Liver (tissue), 10 donors: ENCODE measurements at places on chromosomes 6 and 20.

GRCh38 chr20:41009946-41010345 is 18.7 kb upstream of the TOP1 start:
- DNase-seq, result no peak

DNA sequence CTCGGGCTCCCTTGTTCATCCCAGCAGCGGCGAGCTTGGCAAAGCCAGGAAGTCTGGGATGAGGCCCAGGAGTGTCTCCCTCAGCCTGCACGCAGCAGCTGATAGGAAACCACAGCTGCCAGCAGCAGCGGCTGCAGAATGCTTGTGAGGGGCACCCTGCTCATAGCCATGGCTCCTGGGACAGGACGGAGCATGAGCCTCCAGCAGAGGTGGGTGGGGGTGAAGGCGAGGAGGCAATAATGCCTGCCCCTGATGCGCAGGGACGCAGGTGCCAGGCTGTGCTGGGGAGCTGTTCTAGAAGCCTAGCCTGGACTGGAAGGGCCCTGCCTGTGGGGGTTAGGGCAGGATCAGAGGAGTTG is 157.9 kb downstream of the CD83 start:
- DNase-seq, result no peak

- DNase-seq, result no peak
Measured at GRCh38 chr6:41605649-41606048, 32.6 kb upstream of the MDFI start.

DNA sequence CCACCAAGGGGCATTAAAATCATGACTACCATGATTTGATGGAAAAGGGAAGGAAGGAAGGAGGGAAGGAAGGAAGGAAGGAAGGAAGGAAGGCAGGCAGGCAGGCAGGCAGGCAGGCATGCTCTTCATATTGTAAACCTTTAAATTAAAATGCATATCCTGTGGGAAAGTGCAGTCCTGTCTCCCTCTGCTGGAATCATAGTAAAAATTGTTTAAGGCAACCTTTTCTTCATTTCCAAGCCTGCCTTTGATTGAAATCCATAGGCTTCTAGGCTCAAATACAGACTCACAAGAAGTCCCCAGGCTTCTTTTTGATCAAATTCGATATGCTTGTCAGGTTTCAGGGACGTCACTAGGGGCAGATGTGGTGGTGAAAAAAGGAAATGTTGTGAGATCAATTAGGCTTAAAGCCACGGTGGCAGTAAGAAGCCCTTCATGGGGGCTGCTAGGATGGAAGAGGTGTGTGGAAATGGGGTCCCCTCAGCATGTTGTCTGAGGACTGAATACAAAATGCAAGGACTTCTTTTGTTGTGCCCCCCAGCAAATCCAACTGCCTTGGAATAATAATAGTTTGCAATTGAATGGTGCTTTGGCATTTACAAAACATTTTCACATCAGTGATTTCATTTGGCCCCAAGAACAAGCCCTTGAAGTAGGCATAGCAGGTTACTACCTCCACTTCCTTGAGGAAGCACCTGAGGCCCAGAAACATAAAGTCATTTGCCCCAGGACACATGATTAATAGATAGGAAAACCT is 25.6 kb upstream of the GABRR1 start:
- no peak for DNase-seq

- DNase-seq, result no peak
Measured at GRCh38 chr20:19961293-19961692, 55.9 kb upstream of the NAA20 start.

- DNase-seq, result no peak
Measured at GRCh38 chr6:165826487-165827189, 163.6 kb upstream of the PDE10A start.

- no peak for DNase-seq
Measured at GRCh38 chr6:109342506-109342905, 39.8 kb downstream of the CD164 start.

GRCh38 chr20:48571949-48572847 is 255.6 kb downstream of the PREX1 start:
- no peak for DNase-seq

- DNase-seq, result no peak
Measured at GRCh38 chr6:140988780-140989179, 1143.9 kb upstream of the GJE1 start.

DNA sequence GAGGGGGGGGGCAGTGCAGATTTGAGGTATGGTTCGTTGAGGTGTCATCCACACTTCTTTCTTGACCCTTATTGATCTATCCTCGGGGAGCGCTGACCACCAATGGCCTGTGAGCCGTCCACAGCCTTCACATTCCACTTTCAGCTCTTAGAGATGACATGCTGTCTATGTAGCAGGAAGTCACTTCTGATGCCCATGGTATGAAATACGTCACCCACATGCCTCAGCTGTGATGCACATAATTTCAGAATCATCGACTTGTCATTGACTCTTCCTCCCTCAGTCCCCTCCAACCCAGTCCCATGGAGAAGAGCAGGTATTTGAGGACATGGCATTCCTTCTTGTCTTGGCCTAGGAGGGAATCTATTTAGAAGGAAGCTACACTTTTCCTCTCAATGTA is 4.7 kb upstream of the ADGRF5 start:
- no peak for DNase-seq

GRCh38 chr20:9269280-9269971 is 200.5 kb downstream of the PLCB4 start:
- DNase-seq, result no peak

DNA sequence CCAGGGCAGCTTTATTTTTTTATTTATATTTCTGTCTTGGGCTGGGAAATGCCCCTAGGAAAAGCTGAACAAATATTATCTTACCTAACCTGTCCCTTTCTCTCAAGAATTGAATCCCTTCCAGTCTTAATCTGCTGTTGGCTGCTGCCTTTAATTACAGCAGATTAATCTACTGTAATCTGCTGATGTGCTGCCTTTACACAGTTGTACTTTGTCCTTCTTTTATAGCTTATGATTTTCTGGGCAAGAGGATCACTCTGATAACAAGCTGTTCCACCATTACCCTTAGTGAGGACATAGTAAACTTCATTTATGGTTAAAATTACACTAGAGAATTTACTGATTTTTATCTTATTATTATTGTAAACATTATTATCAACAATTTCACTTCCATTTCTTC is 234.5 kb upstream of the MAN1A1 start:
- DNase-seq, result no peak

DNA sequence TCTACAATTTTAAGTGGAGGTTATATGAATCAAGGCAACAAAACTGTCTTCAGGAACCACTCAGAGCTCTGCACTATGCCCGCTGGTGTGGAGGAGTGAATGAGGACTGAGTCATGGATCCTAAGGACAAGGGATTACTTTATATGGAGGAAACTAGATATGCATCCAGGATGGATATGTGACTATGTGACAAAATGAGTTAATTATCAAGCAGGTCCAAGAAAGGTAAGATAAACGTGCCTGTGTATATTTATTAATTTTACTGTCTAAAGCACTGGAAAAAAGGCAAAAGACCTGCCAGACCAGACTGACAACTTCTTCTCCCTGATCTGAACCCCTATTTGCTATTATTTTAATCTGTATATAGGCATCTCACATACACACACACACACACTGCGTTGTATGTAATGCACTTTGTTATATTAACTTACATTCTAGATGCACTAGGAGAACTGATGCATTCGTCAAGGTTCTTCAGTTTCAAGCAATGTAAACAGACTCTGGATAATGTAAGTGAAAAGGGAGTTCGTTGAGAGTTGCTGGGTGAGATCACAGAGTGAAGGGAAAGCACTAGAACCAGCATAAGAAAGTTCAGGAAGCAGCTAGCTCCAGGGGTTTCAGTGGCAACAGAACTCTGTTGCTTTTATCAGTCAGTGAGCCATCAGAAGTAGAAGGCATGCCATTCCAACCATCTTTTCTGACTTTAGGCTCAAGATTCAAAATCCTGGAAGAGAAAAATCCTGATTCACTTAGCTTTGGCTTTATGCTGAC is 26.4 kb upstream of the ADGRG6 start:
- no peak for DNase-seq

- DNase-seq, result no peak
Measured at GRCh38 chr6:10561611-10562199, 40.6 kb downstream of the GCNT2 start.

GRCh38 chr6:70150521-70150920 is 152.4 kb downstream of the COL9A1 start:
- no peak for DNase-seq

DNA sequence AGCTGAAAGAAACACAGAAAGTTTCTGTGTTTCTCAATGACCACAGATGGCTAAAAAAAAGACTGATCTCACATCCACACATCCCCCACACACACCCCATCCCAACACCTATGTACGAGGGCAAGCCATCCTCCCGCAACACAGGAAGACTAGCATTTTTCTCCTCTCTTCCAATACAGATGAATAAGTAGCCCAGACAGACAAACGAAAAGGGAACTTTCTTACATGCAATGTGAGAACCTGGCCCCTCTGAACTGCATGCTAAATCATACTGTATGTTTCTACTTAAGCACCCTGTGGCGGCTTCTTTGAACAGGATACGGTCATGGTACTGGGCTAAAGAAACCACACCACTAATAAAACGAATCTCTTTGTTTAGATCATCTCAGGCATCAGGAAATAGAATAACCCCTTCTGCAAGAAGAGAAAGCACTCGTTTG is 116.2 kb downstream of the GMDS start:
- no peak for DNase-seq

DNA sequence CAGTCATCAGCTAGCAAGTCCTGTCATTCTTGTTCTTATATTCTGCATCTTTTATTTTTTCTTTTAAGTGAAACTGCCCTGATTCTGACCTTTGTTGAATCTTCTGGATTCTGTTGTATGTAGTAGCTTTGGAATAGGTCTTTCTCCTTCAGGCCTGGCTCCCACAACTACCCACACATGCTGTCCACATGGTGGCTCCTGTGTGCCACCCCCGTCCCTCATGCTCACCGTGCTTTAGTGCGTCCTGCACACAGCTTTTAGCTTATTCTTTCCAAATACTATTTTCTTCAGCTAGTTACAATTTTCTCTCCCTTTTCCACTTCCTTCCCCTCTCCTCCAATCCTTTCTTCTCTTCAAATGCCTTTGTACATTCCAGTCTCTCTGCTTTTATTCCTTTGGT is 61.8 kb downstream of the CTNNBL1 start:
- no peak for DNase-seq

- no peak for DNase-seq
Measured at GRCh38 chr6:54020334-54020733, 90.9 kb upstream of the MLIP start.

DNA sequence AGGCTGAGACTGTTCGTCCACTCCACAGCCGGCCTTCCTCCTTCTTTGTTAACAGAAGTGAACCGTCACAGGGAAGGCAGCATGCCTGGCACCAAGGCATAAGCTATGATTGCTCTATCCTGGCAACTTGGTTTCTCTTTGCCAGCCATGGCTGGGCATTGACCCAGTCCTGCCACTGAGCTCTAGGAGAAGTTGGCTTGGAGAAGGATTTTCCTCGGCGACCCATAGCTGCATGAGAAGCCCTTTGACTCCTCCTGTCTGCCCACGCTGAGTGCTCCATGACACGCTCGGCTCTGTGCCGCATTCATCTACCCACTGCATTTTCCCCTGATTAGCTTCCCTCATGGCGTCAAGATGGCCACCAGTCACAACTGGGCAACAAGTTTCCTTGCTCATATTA is 111.8 kb upstream of the EXOC2 start:
- DNase-seq, result no peak

DNA sequence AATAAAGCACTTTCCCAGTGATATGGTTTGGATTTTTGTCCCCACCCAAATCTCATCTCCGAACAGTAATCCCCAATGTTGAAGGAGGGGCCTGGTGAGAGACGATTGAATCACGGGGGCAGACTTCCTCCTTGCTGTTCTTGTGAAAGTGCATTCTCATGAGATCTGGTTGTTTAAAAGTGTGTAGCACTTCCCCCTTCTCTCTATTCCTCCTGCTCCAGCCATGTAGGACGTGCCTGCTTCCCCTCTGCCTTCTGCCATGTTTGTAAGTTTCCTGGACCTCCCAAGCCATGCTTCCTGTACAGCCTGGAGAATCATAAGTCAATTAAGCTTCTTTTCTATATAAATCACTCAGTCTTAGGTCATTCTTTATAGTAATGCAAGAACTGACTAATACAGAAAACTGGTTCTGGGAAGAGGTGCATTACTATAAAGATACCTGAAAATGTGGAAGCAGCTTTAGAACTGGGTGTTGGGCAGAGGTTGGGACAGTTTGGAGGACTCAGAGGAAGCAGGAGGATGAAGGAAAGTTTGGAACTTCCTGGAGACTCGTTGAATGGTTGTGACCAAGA is 7.4 kb downstream of the EPM2A start:
- no peak for DNase-seq

GRCh38 chr6:781350-781961 is 88.5 kb upstream of the EXOC2 start:
- no peak for DNase-seq

- no peak for DNase-seq
Measured at GRCh38 chr6:121770943-121771342, 335.5 kb downstream of the GJA1 start.

DNA sequence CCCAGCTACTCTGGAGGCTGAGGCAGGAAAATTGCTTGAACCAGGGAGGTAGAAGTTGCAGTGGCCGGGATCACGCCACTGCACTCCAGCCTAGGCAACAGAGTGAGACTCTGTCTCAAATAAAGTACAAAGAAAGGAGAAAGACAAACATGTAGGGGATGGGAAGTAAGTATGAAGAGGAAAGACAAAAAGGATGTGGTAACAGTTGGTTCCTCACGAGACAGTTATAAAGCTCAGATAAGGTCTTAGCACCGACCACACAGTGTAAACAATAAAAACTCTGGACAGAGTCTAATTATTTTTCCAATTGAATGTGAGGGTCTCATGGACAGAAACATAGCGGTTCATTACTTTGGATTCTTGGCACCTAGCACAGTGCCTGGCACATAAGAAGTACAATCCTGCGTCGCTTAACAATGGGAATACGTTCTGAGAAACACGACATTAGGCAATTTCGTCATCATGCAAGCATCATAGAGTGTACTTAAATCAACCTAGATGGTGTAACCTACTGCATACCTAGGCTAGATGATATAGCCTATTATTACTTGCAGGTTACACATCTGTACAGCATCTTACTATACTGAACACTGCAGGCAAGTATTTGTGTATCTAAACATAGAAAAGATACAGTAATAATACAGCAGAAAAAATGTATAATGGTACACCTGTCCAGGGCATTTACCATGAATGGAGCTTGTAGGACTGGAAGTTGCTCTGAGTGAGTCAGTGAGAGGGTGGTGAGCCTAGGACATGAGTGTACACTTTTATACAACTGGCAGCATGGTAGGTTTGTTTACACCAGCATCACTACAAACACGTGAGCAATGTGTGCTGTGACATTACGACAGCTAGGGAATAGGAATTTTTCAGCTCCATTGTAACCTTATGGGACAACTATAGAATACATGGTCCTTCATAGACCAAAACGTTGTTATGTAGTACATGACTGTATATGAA is 38.2 kb downstream of the MBOAT1 start:
- DNase-seq, result no peak

- DNase-seq, result no peak
Measured at GRCh38 chr6:3592371-3592941, 135.6 kb upstream of the SLC22A23 start.

- DNase-seq, result no peak
Measured at GRCh38 chr20:3998998-3999397, 16.4 kb downstream of the RNF24 start.

DNA sequence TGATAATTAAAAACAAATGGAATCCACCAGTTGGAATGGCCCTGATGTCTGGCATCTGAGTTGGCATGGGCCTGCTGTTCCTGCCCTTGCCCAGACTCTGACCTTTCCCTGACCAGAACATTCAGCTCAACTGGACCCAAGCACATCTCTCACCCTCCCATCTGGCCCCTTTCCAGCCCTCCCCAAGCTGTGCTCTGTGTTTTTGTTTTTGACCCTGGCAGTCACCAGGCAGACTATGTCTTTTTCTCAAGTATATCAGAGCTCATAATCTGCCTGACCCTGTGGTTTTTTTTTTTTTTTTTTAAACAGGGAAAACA is 117.6 kb downstream of the TRDN start:
- DNase-seq, result no peak
